CD4-positive, alpha-beta T cell treated with Interferon alpha-2 for 1 hour (primary cell): ENCODE measurements at places on chromosomes 6 and 20.

- DNase-seq, result no peak
These were observed 171.8 kb upstream of the AKAP12 start for GRCh38 chr6:151067684-151068596.

GRCh38 chr6:152428126-152428525, 209.0 kb downstream of the SYNE1 start:
- DNase-seq, result no peak

DNA sequence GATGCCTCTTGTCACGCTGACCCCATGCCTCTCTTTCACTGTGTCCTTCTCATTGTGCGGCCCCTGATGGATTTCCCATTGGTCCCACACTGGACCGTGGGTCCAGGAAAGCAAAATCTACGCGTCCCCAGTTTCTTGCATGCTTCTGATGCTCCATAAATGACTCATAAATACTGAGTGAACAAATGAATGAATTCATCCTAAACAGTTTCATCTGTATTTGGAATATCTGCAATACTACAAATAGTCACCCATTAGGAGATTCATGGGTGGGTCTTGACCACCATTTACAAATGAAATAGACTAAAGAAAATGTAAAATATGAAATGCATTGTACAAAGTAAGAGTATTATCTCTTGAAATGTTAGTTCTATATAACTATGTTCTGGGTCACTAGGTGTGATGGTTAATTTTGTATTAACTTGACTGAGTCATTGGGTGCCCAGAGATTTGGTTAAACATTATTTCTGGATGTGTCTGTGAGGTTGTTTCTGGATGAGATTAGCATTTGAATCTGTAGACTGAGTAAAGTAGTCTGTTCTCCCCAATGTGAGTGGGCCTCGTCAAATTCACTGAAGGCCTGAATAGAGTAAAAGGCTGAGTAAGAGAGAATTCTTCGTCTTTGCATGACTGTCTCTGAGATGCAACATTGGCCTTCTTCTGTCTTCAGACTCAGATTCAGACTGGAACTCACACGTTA, 448.7 kb downstream of the PREX1 start:
- no peak for DNase-seq

- DNase-seq, result no peak
These were observed 43.4 kb upstream of the BLCAP start for GRCh38 chr20:37571033-37571432.
